CD4-positive, alpha-beta T cell treated with Interleukin-12 subunit alpha and Interleukin-12 subunit beta, for 1 hour (primary cell): ENCODE measurements at places on chromosomes 5 and 9.

- DNase-seq = no peak
These were observed 130.0 kb downstream of the ADAMTS16 start for GRCh38 chr5:5270161-5270560.

- no peak for DNase-seq
These were observed 170.4 kb downstream of the ZDHHC21 start for GRCh38 chr9:14522627-14523379.

GRCh38 chr5:43648499-43649124, 45.6 kb downstream of the NNT start:
- DNase-seq = no peak

DNA sequence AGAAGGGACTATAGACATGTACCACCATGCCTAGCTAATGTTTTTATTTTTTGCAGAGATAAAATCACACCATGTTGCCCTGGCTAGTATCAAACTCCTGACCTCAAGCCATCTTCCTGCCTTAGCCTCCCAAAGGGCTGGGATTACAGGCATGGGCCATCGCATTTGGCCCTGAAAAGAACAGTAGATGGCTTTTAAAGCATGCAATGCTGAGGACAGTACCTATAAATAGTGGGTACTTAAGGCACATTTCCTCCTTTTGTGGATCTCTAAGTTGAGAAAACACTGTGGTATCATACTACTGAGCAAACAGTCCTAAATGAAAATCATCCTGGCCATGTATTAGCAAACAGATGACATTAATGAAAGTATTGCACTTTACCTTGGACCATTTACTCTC, 119.4 kb downstream of the TTC39B start:
- DNase-seq = no peak
